T-helper 2 cell treated with Interferon-gamma antibody and Interleukin-4, amounts not matched to agents 5 μg/mL and 100 μg/mL, for 36 hours (primary cell): ENCODE measurements at places on chromosomes 3 and 15.

GRCh38 chr15:44584162-44584749 is 47.3 kb downstream of the EIF3J start:
- DNase-seq = peak; percentile 37

DNA sequence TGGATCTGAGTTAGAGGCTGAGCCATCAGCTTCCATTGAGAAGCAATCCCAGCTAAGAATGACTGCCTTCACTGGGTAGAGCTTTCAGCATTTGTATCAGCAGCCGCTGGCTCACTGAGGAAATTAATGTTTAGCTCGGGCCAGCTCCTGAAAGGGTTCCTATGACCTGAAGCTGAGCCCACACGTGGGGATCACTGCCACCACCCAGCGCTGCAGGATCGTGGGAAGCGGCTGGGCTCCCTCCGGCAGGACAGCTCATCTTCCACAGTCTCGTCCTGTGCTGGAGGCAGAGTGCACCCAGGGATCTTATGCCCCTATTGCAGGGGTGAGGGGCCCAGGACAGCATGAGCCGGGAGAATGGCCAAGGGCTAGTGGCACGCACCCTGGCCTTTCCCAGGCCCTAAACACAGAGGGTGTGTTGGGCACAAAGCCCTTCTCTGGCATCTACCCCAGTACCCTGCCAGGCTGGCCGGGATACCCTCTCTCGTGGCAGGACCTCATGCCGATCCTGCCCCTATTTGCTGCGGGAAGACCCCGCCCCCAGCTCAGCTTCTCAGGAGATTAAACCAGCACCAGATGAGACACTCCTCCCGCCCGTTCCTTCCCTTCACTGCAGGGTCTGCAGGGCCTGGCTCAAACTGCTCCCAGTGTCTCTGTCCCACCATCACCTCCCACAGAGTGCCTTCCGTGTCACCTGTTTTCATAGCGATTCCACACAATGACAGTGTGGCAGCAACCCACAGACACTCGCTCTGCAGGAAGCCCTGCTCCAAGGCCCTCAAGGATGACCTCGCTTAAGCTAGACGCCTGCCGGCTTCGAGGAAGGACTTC is 28.5 kb downstream of the KLHL25 start:
- no peak for DNase-seq

DNA sequence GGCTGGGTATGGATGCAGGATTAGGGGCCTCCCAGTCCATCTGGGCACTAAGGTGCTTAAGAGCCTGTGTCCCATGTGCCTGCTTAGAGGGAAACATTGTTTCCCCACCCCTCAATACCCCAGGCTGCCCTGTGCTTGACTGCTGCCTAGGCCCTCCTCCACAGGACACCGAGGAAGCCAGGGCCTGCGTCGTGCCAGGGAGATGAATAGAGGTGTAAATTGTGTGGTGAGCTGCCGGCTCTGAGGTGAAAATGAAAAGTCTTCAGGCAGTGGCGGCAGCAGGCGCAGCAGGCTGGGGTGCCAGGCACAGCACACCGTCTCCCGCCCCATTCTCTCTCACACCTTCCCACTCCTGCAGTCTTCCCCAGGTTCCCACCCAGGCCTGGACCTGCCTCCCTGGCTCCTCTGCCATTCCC is 13.9 kb upstream of the GRM2 start:
- no peak for DNase-seq

- no peak for DNase-seq
Observed at GRCh38 chr15:56102441-56102840, 109.0 kb upstream of the NEDD4 start.

DNA sequence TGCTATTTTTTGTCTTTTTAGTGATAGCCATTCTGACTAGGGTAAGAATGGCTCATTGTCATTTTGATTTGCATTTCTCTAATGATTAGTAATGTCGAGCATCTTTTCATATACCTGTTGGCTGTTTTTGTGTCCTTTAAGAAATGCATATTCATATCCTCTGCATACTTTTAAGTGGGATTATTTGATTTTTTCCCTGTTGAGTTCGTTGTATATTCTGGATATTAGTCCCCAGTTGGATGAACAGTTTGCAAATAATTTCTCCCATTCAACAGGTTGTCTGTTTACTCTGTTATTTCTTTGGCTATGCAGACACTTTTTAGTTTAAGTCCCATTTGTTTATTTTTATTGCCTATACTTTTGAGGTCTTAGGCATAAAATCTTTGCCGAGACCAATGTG is 30.6 kb downstream of the ASB14 start:
- DNase-seq = no peak

DNA sequence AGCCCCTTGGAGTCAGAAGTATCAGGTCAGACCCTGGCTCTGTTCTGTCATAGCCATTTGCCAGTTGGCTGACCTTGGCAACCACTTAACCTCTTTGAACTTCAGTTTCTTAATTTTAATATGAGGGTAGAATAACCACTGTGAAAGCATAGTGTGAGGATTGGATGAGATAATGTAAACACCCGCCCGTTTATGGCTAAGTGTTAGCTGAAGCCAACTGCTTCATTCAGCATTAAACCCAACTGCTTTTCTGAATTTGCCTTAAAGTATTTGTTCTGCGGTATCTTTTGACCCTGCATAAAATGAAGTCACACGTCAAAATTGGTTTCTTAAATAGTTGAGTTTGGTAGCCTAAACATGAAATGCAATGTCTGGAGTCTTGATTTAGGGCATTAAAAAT is 121.5 kb upstream of the ABHD17C start:
- DNase-seq = no peak

DNA sequence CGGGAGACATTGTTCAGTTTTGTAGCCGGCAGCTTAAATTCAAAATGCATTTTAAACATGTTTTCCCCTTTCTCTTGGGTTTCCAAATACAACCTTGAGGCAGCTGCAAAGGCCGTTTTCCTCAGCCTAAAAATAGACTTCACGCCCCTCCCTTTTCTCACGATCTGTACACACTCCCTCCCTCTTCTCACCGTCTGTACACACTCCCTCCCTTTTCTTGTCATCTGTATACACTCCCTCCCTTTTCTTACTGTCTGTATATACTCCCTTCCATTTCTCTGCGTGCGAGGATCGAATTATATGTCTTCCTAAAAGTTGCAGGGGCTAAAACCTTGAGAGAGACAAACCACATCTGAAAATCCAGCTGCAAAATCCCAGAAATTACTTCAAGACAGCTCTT is 8.9 kb downstream of the MUC4 start:
- no peak for DNase-seq
